NCI-H774 (cell line): ENCODE measurements at places on chromosomes 4 and X.

GRCh38 chr4:184845367-184846021 is 19.7 kb upstream of the ACSL1 start:
- no peak for DNase-seq

DNA sequence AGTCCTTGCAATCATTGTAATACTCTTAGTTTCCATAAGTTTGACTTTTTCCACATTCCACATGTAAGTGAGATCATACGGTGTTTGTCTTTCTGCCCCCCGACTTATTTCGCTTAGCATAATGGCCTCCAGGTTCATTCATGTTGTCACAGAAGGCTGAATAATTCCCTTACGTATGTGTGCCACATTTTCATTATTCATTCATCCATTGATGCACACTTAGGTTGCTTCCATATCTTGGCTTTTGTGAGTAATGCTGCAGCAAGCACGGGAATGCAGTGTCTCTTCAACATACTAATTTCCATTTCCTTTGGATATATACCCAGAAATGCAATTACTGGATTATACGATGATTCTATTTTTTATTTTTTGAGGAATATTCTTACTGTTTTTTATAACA is 22.0 kb upstream of the VEGFC start:
- DNase-seq: no peak

GRCh38 chr4:4461850-4462249 is 74.9 kb downstream of the NSG1 start:
- peak; percentile 54 for DNase-seq

DNA sequence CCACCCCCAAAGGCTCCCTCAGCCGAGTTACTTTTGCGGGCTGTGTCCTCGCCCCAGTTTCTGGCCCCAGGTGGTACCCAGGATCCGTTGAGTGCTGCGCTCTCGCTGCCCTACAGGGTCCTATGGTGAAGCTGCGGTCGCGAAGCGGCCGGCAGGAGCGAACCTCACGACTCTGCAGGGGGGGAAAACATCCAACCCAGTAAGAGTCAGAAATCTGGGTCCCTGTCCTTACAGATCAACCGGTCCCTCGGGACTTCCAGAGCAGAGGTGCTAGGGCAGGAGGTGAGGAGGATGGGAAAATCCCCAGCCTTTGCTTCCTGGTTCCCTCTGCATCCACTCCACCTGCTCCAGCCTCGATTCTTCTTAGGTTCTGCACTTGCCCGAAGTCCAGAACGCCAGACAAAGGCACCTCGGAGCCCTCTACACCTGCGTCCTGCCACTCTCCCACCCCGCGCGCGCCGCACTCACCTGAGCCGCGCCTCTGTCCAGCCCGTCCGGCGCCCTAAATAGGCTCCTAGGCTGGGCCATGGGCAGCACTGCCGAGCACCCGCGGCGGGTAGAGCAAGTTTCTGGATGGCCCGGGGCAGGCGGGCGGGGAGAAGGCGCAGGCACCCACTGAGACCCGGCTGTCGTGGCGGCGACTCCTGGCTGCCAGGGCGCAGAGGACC is at the start of gene HS3ST1:
TSS of gene HS3ST1 (minus strand) at position 664 of the 668 bp plus-strand sequence. CDS start 28,889 bp downstream, outside the sequence.
- DNase-seq: no peak

DNA sequence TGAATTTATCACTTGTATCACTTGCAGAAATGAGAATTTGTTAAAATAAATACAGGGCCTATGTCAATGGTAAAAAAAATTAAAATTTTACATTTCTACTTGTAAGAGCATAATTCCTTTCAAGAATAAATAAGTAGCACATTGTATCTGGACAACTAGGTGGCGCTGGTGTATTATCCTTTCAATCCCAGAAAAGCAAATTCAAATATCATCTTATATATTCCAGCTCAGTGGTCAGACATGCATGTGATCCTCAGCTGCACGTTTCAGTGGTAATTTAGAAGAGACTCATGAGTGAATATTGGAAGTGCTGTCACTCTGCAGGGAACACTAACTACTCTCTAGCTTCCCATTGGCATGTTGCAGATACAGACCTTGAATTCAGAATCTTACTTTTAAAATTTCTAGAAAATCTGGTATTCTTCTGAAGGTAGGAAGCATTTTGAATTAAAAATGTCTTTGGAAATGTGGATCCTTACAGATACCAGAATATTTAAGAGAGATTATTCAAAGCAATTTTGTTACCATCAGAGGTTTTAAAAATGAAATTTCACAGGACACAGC is 1414.7 kb upstream of the TENM3 start:
- DNase-seq: peak; percentile 57

- no peak for DNase-seq
Observed at GRCh38 chrX:147351644-147352043, 537.1 kb upstream of the CXorf51A start.

- no peak for DNase-seq
Observed at GRCh38 chr4:13627178-13627605, 333 bp downstream of the BOD1L1 start.

DNA sequence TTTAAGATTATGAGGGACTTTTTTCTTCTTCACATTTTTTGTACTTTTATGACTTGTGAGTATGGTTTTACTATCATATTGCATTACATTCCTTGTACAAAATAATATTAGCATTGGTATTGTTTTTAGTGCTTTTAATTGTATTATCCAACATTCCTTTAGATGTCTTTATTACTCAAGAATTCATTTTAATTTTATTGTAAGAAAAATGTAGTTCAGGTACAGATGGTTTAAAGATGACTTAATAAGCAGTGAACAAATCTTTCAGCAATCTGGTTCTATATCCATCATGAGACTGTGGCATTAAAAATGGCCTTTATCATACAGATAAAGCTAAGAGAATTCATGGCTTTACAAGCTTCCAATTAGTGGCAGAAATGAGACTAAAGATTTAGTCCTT is 191.6 kb downstream of the ANTXR2 start:
- DNase-seq: no peak

DNA sequence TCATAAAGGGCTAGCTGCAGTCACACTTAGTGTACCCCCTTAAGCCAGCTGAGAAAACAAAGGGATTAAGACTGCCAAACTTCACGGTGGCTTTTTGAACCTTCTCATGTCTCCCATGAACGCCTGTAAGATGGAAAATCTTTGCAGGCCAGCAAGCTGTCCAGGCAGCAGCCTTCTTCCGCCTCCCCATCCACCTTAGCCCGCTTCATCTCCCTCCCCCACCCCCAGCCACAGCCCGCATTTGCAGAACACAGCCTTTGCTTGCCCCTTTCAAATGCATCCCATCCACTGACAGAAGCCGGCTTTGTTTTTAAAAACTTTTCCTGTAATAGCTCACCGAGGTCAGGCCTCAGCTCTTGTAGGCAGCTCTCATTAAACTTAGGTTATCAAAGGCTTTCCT is 113.8 kb upstream of the FAM9B start:
- no peak for DNase-seq

- DNase-seq: no peak
Observed at GRCh38 chr4:147975933-147976928, 244.3 kb downstream of the ARHGAP10 start.

DNA sequence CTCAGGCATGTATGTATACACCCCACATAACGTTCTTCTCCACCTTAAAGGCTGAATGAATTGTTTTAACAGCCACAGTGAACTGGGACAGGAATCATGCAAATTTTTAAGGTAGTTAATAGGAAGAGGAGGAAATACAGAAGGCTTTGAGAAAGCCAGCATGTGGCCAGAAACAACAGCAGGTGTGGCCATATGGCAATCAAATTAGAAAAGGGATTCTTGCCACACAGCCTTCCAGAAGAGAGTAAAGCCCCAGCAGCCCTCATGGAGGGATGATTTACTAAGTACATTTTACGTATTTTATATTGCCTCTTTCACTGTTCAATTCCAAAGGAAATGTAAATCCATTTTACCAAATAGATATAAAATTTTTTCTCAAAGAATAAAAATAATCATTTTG is 792.2 kb downstream of the ADGRL3 start:
- no peak for DNase-seq

DNA sequence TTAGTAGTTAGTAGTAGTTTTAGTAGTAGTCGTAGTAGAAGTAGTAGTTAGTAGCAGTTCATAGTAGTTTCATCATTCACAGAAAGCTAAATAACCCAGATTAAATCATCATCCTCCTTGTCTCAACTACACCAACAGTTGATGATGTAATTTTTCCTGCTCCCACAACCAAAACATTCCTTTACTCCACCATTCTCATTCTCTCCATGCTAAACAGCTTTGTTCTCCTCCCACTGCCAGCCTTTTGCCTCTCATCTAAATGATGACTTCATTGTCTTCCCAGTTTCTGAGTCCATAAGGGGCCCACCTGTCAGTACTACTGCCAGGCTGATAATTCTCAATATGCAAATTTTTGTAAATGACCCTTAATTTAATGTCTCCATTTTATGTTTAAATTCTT is 68.9 kb downstream of the ARHGAP24 start:
- no peak for DNase-seq

GRCh38 chrX:97050392-97050791 is 166.7 kb downstream of the RPA4 start:
- no peak for DNase-seq

- no peak for DNase-seq
Observed at GRCh38 chrX:15929194-15929593, 74.6 kb upstream of the AP1S2 start.

DNA sequence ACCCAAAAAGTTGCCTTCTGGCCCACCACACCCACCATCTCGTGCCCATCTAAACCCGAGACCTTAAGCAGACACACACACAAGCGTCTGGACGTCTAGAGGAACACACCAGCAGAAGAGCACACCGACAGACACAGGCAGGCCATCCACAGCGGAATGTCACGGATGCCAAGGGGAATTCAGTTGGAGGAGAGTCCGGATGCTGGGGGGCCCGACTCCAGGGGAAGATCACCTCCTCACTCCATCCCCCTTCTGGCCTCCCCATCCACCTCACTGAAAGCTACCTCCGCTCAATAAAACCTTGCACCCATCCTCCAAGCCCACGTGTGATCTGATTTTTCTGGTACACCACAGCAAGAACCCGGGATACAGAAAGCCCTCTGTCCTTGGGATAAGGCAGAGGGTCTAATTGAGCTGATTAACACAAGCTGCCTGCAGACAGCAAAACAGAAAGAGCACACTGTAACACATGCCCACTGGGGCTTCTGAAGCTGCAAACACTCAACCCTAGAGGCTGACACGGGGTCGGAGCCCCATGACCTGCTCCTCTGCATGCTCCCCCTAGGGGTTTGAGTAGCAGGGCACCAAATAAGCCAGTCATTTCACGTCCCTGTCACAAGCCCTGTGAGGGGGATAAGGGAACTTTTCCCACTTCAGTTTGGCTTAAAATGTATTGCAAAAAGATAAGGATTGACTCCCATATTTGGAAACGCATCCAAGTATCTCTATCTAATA is 339.6 kb upstream of the PCDH10 start:
- no peak for DNase-seq

DNA sequence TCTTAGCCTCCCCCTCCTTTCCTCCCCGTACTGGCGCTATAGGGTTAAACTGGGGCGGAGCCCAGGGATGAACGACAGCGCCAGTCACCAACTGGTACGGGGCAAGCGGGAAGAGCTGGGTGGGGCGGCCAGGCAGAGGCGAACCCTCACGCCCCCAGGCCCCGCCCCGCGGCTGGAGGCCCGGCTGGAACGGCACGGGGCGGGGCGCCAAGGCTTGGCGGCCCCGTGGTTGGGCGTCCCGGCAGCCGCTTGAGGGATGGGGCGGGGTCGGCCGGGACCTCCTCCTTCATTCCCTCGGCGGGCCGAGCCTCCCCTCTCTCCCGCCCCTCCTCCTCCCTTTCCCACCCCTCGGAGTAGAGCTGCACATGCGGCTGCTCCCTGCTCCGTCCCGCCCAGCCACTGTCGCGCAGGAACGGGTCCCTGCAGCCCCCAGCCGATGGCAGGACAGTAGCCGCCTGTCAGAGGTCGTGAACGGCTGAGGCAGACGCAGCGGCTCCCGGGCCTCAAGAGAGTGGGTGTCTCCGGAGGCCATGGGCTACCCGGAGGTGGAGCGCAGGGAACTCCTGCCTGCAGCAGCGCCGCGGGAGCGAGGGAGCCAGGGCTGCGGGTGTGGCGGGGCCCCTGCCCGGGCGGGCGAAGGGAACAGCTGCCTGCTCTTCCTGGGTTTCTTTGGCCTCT is at the start of gene EDA:
TSS of gene EDA (plus strand) at position 335 of the 678 bp plus-strand sequence.
- peak; percentile 71 for DNase-seq

GRCh38 chr4:28225050-28225449 is 1364.4 kb downstream of the STIM2 start:
- DNase-seq: peak; percentile 39

GRCh38 chr4:71713611-71714203 is 70.2 kb downstream of the GC start:
- peak; percentile 39 for DNase-seq
